ENCODE measurements at places on chromosomes 4 and X. TPM values are rescaled to one million over a fixed set of nuclear protein-coding genes. Genes with fewer than 3 reads are reported as not detected.

FAAH2 gene
- not detected for total RNA-seq

HOPX gene
- 5.5 TPM for total RNA-seq

ADH7 gene
- not detected for total RNA-seq

NOX1 gene
- not detected for total RNA-seq

PNMA6A gene
- 2.3 TPM for total RNA-seq

GPRIN3 gene
- 0.35 TPM for total RNA-seq

TRAM1L1 gene
- 2.0 TPM for total RNA-seq

TCEAL9 gene
- 117 TPM for total RNA-seq

SNCA gene
- total RNA-seq = 69.8 TPM

PABPC1L2B gene
- not detected for total RNA-seq

TBC1D1 gene
- 251 TPM for total RNA-seq

TAPT1 gene
- total RNA-seq = 7.4 TPM

MAGEC3 gene
- total RNA-seq = not detected

SLC7A11 gene
- total RNA-seq = 34.9 TPM

PYURF gene
- total RNA-seq = 103 TPM
